ENCODE measurements at places on chromosomes 1 and 21. TPM values are rescaled to one million over a fixed set of nuclear protein-coding genes. Genes with fewer than 3 reads are reported as not detected.

The PDZK1IP1 gene
- 0.24 TPM for total RNA-seq

The C8B gene
- total RNA-seq, result 8.4 TPM

The MAGI3 gene
- total RNA-seq, result 11.8 TPM

The TRIM62 gene
- total RNA-seq, result 0.53 TPM

The CCDC185 gene
- total RNA-seq, result not detected

The ADGRL2 gene
- total RNA-seq, result 14.5 TPM

The PHLDA3 gene
- total RNA-seq, result 33.6 TPM

The LRRC38 gene
- total RNA-seq, result not detected

The SLC44A3 gene
- 3.8 TPM for total RNA-seq

The ACTL8 gene
- total RNA-seq, result 0.64 TPM

The ORC1 gene
- total RNA-seq, result 23.5 TPM

The NBPF6 gene
- total RNA-seq, result not detected

The TRABD2B gene
- total RNA-seq, result not detected

The SERPINC1 gene
- 205 TPM for total RNA-seq

The NEGR1 gene
- not detected for total RNA-seq

The ZMYM1 gene
- 16.2 TPM for total RNA-seq

The DYNLT5 gene
- not detected for total RNA-seq

The ATP5IF1 gene
- total RNA-seq, result 143 TPM

The AADACL3 gene
- not detected for total RNA-seq

The PADI2 gene
- not detected for total RNA-seq

The TCHH gene
- not detected for total RNA-seq

The DMBX1 gene
- total RNA-seq, result not detected

DNA sequence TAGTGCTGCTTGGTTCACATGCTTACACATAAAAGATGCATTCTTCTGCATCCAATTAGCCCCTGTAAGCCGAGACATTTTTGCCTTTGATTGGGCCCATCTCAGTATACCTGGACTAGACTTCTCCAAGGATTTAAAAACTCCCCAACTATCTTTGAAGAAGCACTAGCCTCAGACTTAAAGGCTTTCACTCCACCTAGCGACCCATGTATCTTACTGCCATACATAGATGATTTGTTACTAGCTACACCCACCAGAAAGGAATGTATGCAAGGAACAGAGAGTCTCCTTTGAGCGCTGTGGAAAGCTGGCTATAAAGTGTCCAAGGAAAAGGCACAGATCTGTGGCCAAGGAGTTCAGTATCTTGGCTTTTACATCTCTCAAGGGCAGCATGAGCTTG lies 91.7 kb downstream of the LIPI start:
- DNase-seq, result no peak

GRCh38 chr1:168470901-168471431 lies 72.8 kb downstream of the XCL2 start:
- peak; percentile 56 for DNase-seq

DNA sequence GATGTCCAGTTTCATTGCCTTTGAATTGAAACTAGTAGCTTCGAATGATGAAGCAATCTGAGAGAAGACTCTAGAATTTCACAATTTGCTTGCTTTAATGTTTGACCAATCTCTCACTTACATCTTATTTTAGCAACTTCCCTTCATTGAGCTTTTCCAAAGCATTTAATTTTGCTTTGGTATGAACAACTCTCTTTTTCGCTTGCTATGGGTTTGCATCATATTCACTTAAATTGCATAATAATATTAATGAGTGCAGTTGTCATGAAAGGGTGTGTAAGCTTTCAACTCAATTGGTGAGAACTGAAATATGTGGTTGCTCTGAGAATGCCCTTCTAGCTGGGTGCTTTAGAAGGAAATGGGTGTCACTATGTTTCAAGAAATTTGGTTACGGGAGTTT lies 309.2 kb downstream of the HLX start:
- DNase-seq, result no peak

- no peak for DNase-seq
These were observed 15.4 kb downstream of the NOL9 start for GRCh38 chr1:6538956-6539355.

- no peak for DNase-seq
These were observed 180.1 kb downstream of the EDEM3 start for GRCh38 chr1:184574588-184574987.

DNA sequence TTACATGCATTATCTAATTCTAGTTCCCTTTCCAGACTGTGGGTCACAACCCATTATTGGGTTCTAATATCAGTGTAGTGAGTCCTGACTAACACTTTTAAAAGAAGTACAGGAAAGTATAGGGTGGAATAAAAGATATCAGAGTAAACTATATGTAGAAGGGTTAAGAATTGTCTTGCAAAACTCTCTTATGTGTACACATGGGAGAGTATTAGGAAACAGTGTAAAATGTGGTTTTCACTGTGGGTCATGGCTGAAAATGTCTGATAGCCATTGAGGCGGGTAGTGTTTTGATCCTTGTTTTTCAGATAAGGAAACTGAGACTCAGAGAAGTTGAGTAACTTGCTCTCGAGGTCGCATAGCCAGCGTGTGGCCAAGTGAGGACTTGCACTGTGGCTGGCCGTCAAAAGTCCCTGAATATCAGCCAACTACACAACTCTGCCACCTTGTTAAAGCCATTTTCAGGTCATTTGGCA lies 18.5 kb upstream of the MTARC1 start:
- peak; percentile 85 for DNase-seq

- no peak for DNase-seq
These were observed 19.4 kb downstream of the SLC26A9 start for GRCh38 chr1:205923651-205924459.

DNA sequence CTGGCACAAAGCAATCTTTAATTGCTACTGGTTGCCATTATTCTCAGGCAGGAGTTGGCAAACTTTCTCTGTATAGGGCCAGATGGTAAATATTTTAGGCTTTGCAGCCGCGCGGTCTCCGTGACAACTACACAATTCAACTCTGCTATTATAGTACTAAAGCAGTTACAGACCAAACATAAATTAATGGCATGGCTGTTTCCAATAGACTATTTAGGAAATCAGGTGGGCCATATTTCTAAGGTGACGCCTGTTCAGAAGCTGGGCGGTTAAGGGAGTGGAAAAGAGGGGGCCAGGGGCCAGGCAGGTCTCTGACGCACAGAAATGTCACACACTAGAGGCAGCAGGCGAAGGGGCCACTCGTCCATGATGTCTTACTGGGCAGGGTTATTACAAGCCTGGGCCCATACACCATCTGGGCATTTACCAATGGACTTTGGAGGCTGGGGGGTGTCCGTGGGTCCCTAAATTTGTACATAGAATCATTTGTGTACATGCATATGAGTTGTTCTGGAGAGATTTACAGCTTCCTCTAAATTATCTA lies 80.1 kb downstream of the STUM start:
- DNase-seq, result no peak

DNA sequence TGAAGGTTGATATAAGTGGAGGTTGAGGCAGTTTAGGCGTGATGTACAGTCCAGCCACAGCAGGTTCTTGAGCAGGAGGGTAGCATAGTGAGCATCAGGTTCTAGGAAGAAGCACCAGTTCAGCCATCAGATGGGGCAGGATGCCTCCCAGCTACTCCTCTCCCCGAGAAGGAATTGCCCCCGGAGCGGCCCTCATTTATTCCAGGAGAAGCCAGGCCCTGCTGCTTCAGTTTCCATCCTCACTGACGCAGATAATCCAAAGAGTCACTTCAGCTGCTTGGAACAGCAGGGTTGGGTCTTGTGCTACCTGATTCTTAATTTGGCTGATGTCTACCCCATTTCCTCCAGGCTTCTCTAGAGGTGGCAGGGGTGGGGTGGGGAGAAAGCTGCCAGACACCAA lies 54.7 kb downstream of the LACTBL1 start:
- no peak for DNase-seq

GRCh38 chr1:15937146-15937545 lies 38.8 kb downstream of the ZBTB17 start:
- no peak for DNase-seq

- peak; percentile 72 for DNase-seq
These were observed 12.0 kb downstream of the UBE2Q1 start for GRCh38 chr1:154546264-154547063.

GRCh38 chr1:53093451-53093754 lies 31.4 kb downstream of the PODN start:
- no peak for DNase-seq

DNA sequence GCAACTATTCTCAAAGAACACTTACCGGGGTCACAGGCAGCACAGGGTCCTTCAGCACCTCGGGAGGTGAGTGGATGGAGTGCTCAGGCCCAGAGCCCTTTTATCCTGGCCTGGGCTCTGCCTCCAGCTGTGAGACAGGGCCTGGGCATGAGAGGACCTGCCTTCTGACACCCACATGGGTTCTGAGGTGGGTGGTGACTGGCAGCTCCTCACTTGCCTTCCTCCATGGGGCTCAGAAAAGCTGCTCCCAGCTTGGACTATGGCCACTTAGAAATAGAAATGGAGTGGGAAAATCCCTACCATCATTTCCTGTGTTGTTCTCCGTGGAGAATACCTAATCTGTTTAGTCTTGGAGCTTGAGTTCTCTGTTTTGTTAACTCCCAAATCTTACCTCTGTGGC lies at the start of gene LCE1C:
Gene LCE1C, minus strand, starts transcription at position 76 of the 400 bp plus-strand sequence. CDS start 1,173 bp downstream, outside the sequence.
- DNase-seq, result no peak

GRCh38 chr1:36594023-36594422 lies 111.3 kb upstream of the CSF3R start:
- no peak for DNase-seq

GRCh38 chr1:223179786-223180185 lies 36.7 kb upstream of the TLR5 start:
- no peak for DNase-seq

DNA sequence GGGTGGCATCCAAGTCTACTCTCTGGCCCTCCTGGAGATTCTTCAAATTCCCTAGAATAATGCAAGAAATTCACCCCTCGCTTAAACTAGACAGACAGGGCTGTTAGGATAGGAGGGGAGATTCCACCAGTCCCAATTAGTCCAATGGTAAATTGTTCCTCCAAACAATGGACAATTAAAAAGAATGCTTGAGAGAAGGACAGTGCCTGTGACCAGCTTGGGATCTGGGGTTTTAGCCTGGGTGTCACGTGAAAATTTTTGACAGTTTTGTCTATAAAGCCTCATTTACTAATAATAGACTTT lies 177.7 kb upstream of the RAB4A start:
- no peak for DNase-seq

- DNase-seq, result peak; percentile 20
These were observed 58.3 kb upstream of the SDC3 start for GRCh38 chr1:30966690-30967369.

DNA sequence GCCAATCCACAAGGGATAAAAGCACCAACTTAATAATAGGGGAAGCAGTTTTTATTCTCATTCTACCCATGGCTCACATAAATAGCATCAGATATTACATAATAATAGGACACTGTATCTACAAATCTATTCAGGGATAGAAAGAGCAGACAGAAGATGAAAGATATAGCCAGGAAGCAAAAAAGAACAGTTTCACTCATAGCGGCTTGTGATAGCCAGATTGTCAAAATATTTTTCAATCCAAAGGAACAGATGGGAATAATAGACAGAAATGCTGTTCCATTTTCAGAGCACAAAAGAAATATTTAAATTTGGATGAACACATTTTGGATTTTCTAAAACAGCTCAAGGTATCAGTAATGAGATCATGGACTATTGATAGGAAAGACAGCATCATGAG lies 232.5 kb upstream of the GREM2 start:
- no peak for DNase-seq

- DNase-seq, result no peak
These were observed 63.8 kb upstream of the LYST start for GRCh38 chr1:235930543-235930942.

GRCh38 chr1:41752514-41753170 lies 166.1 kb downstream of the HIVEP3 start:
- no peak for DNase-seq

GRCh38 chr21:38306433-38307141 lies 49.8 kb downstream of the KCNJ15 start:
- no peak for DNase-seq

DNA sequence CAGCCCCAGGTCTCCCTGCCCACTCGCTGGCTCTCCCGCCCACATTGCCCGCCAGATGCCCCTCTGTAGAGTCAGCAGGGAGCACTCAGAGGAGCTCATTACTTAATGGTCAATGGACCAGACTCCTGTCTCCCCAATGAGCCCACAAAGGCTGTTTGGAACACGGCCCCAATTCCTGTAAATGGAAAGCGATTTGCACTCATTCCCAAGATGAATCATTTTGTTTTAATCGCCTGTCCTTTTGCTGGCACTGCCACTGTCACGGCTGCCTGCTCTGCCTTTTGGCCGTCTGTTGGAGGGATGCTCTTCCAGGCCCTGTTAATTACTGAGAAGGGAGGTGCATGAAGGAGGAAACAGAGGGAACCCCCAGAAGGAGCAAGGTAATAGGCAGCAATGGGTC lies 44.8 kb upstream of the ATP2B4 start:
- DNase-seq, result no peak

DNA sequence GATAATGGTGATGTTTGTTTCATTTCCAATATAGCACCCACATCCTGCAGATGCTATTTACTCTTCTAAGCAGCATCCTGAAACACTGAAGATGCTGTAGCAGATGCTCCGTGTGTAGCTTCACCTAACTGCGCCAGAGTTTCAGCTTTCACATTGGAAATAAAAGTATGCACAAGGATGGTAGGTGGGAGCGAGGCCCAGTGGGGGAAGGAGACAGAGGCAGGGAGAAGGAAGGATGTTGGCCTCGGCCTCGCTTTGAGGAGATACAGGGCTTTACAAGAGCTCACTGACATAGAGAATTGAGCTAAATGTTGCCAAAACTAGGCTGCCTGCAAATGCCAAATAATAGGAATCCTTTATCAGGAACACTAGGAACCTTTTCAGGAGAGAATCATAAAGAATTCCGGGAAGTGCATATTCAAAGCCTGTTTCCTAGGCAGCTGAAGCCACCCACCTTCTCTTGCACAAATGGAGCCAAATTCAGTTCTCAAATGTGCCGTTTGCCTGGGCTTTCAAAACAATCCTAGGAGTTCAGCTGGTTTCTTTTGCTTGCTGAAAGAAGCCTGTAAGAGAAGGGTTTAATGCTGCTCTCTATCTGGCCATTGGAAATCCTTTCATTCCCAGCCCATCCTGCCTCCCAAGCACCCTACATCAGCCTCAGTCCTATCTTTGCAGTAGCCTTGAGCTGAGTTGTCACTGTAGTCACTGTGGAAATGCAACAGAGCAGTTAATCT lies 135.4 kb upstream of the ATP1B1 start:
- no peak for DNase-seq

DNA sequence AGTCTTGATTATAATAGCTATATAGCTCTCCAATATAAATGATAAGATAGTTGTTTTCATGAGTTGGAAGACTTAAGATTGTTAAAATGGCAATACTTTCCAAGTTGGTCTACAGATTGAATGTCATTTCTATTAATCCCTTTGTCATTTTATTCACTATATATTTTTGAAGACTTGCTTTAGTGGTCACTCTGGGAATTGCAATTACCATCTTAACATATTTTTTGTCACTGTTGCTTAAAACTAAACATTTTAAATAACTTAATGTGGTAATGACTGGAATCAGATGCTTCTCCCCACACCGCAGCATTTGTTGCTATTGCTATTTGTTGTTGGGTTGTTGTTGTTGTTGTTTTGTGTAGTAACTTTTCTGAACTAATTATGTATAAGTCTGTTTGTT lies 1592.9 kb downstream of the MRPL39 start:
- DNase-seq, result no peak

- peak; percentile 5 for DNase-seq
These were observed 341.8 kb downstream of the USH2A start for GRCh38 chr1:216081445-216081844.

- no peak for DNase-seq
These were observed 142.1 kb upstream of the COL11A1 start for GRCh38 chr1:103250441-103250861.

GRCh38 chr1:68173283-68173935 lies 58.9 kb downstream of the WLS start:
- no peak for DNase-seq

Measured in HepG2 (cell line).